Esophagus mucosa (tissue), 1 donor: ENCODE measurements at places on chromosomes 11 and 22.

DNA sequence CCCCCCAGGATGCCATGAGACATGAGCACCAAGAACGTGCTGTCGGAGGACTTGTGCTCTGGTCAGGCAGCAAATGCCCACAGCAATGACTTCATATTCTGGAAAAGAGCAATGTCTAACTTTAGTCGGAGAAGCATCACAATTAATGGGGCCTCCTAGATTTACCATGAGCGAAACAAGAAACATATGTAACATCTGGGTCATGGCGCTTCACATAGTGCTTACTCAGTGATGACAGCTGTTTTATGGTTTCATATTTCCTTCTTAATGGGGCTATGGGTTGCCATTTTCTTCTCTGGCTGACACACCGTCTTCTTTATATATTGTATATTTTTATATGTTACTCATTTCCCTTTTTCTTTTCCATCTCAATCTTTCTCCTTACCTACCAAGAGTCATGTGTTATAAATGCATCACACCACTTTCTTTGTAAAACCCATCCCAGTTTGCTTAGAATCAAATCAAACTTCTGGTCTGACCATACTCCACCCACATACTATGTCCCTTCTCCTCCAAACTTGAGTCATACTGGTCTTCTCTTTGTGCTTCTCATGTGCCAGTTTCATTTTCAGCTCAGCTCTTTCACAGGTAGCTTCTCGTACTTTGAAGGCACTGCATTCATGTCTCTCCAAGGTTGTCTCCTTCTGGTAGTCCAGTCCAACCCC is 9.4 kb upstream of the CASP12 start:
- no peak for ATAC-seq

GRCh38 chr11:77003963-77004362 is 30.2 kb upstream of the B3GNT6 start:
- peak; percentile 38 for ATAC-seq

- ATAC-seq, result no peak
These were observed 643.9 kb downstream of the TBC1D22A start for GRCh38 chr22:47406180-47406834.

GRCh38 chr11:65298131-65298535 is 16.5 kb upstream of the CDC42EP2 start:
- peak; percentile 38 for ATAC-seq

GRCh38 chr22:36221799-36222751 is 17.3 kb downstream of the APOL2 start:
- peak; percentile 69 for ATAC-seq

DNA sequence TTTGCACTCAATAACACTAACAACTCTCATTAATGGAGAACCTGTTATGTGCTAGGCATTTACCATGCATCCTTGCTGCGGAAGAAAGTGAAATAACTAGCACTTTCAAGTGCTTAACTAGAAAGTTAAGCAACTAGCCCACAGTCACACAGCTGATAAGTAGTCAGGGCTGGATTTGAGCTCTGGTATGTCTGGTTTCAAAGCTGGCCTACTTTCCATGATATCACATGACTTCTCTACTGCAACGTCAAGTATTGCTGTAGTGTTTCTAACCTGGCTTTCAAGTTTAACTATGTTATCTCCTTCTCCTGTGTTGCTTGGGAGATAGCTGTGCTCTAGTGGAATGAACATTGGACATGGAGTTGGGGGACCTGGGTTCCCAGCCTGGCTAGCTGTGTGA is 12.1 kb downstream of the SLC15A3 start:
- peak; percentile 32 for ATAC-seq

GRCh38 chr11:130918081-130918480 is 1.8 kb upstream of the SNX19 start:
- ATAC-seq, result no peak

DNA sequence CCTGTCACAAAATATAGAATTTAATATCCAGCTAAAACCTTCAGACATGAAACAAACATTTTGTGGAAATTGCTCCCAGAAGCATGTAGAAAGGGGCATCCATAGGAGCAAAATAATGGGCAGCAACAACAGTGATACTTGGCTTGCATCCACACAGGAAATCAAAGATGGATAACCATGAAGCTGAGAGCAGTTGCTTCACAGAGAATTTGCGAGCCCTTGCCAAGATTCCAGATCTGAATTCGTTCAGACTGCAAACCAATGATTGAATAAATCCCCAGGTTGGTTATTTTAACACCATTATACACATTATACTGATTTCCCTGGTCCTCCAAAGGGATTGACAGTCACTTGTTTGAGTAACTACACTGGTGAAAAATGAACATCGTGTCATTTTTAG is 15.6 kb upstream of the OR51L1 start:
- ATAC-seq, result no peak

DNA sequence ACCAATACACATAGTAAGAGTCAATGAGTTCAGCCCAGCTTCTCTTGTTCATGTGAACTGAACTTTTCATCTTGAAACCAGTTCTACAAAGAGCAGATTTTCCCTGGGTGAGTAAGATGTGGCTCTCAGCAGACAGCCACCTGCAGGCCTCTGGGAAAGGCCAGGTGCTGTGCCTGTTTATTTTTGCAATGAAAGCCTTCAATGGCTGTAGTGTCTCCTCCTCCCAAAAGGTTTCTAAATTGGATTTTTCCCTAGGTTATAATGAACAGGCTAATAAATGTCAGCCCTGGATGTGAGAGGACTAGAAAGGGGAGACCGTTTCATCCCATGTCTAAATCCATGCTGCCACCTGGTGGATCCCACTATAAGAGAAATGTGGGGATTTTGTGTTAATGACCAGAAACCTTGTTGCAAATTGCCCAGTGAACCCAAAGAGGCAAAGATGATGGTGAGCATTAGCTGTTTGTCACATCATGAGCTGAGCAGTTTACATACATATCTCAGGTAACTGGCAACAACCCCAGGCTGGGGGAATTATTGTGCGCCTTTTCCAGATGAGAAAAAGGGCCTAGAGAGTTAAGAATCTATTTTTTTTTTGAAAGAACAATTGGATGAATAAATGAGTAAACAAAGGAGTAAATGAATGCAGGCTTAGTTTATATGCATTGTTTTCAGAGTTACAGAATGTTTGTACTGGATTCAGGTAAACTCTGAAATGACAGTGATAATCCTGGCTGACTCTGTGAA is 12.7 kb downstream of the C11orf91 start:
- ATAC-seq, result peak; percentile 4

DNA sequence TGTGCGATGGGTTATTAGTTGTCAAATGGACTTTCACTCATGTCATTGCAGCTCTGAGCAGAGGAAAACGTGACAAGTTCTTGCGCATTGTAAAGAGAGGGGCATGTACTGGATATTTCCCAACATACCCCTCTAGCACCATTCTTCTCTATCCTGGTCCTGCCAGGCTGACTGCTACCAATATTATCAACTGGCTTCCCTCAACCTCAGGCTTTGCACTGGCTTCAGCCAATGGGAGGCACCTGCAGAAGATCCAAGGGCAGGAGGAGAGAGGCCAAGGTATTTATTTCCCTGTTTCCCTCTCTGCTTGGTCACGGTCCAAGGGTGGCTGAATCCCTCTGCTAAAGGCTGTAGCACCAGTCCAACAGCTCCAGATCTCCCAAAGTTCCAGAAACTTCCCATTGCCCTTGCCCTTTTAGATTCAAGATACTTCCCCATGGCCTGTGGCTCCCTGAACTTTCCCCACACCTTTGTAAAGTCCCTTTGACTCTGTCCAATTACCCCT is 175.6 kb upstream of the NECTIN1 start:
- no peak for ATAC-seq
